Left ventricle myocardium superior (tissue), 1 donor: ENCODE measurements at places on chromosomes 4 and X. TPM values are rescaled to one million over a fixed set of nuclear protein-coding genes. Genes with fewer than 3 reads are reported as not detected.

Gene GAGE2A
- not detected for total RNA-seq

Gene LETM1
- total RNA-seq: 46.2 TPM

Gene FAM149A
- 12.8 TPM for total RNA-seq

Gene GPR34
- 8.6 TPM for total RNA-seq

Gene MGAT4D
- not detected for total RNA-seq

Gene CENPU
- total RNA-seq: 1.5 TPM

Gene STATH
- total RNA-seq: not detected

Gene SORBS2
- total RNA-seq: 911 TPM

Gene CPE
- 64.3 TPM for total RNA-seq

Gene NLGN3
- total RNA-seq: 0.92 TPM

Gene MAGEA8
- not detected for total RNA-seq

Gene SLITRK2
- 0.45 TPM for total RNA-seq

Gene STK32B
- 1.4 TPM for total RNA-seq

Gene LEF1
- total RNA-seq: 0.47 TPM

Gene MAGEC2
- not detected for total RNA-seq

Gene RS1
- total RNA-seq: not detected

Gene AMTN
- not detected for total RNA-seq

Gene SPATA4
- total RNA-seq: not detected
